ENCODE measurements at places on chromosomes 3 and 15.
A peak's percentile ranks its signal among the peaks of the same experiment; 100 is the strongest.

GRCh38 chr3:70754314-70754713 is 441.9 kb upstream of the MDFIC2 start:
- no peak for DNase-seq

DNA sequence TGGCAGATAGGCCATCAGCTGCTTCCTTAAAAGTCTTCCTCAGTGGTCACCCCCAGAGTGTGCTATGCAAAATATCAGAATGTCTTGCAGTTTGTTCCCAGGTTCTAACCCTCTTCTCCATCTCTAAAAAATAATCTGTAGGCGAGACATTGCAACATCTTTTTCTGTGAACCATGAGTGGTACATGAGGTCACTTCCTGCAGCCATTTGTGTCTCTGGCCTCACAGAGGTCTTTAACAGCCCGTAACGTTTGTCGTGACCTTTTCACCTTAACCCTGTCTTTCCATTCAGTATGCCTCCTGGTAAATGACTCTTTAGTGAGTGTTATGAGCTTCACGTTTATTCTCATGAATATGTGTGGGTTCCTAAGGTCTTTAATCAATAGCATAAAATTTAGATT is 145.4 kb downstream of the KLHL25 start:
- DNase-seq, result no peak

DNA sequence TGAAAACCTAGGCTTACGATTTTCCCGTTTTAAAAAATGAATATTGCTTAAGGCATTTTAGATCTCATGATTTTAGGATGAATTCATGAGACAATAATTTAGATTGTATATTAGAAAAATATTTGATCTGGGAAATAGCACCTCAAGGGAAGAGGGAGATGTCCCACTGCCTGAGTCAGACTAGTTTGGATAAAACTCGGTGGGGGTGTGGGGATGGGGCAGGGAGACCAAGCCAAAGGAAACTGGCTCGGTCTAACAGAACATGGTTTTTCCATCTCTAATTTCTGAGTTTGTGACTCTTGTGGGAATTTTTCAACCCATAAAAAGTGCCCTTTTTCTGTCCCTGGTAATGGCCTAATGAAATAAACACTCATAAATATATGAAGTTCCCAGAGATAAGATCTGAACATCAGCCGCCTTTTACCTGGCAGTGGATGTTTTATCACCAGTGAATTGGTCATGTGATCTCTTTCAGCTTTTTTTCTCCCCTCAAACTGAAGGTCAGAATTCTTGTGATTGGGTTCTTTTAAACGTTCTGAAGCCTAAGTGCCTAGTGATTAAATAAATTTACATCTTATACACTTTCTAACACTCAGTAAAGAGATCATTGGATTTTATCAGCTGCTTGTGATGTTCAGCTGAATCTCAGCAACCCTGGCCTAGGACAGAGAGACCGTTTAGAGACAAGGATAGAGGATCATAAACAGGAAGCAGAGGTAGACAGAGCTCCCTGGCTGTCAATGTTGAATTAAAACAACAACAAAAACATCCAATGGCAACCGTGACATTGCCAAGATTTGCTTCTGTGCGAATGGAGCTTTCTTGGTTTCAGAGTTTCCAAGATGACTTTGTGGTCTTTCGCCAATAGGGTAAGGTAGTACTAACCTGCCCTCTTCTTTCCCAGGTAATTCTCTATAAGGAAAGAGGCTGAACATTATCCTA is 1038.2 kb downstream of the MCTP2 start:
- no peak for DNase-seq

- DNase-seq, result no peak
These were observed 394.2 kb upstream of the EPHA3 start for GRCh38 chr3:88713233-88713691.

DNA sequence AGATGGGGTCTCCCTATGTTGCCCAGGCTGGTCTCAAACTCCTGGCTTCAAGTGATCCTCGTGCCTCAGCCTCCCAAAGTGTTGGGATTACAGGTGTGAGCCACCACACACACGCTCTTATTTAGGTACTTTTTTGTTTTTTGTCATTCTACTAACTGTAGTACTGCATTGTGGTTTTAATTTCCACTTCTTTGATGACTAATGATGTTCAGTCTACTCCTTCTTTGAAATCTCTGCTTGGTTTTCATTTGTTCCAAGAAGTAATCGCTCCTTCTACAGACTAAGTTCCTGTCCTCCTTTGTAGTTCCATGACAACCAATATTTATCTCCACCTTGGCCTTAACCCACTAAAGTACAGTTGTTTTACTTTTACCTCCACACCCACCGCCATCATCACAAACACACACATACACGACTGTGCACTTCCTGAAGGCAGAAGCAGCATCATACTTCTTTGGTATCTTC is 529 bp upstream of the DLEC1 start:
- no peak for DNase-seq

- DNase-seq, result no peak
These were observed 621.7 kb upstream of the AGTR1 start for GRCh38 chr3:148075771-148076716.

DNA sequence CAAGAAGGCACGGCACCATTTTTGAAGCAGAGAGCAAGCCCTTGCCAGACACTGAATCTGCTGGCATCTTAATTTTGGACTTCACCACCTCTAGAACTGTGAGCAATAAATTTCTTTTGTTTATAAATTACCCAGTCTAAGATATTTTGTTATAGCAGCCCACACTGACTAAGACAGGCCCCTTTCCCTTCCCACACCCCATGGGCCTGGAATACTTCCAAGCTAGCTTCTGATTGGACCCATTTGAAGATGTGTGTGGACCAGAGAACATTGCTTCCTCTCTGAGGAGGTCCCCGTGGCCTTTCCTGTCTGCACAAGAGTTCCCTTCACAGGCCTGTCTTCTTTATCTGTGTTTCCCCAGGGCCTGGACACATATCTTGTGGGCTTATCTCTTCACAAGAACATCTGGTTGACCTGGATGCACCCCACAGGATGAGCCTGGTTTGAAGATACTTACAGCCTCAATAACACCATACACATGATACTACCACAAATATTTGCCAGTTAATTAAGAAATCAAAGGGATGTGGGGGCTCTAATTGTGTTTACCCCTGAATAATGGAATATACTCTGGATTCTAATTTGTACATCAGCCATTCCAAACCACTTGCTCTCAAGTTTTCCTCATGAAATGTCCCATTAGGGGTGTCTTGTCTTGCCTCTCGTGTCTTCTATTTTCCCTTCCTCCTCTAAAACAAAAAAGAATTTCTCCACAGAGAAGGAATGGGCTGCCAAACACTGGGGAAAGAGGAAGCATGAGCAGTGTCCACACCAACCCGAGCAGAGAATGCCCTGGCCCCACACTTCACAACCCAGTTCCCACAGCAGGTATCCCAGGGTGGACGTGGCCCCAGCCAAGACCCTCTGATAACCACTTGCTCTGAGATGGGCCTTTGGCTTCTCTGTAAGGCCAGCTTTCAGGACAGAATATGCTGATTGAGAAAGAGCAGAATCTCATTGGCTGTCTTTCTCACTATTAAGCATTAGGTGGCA is 42.5 kb downstream of the GLB1 start:
- no peak for DNase-seq

- no peak for DNase-seq
These were observed 1264.3 kb upstream of the ALCAM start for GRCh38 chr3:104102386-104102785.

DNA sequence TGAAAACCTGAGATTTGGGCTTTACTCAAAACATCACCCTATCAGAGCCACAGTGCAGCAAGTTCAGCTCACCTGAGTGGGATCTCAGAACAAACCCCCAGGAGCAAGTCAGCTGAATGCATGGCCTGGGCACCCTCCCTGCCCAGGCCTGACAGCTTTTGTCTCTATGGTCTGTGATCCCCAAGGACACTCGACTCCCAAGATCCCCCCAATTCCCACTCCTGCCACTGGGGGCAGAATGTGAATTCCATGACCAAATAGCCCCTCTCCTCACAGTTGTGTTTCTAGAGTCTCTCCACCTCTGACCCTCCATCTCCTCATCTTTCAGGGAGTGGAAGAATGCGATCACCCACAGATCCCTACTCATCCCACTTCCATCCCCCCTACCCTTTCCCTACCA is 58.9 kb downstream of the ZNF445 start:
- no peak for DNase-seq

GRCh38 chr3:119945291-119945690 is 149.0 kb downstream of the GSK3B start:
- DNase-seq, result no peak

DNA sequence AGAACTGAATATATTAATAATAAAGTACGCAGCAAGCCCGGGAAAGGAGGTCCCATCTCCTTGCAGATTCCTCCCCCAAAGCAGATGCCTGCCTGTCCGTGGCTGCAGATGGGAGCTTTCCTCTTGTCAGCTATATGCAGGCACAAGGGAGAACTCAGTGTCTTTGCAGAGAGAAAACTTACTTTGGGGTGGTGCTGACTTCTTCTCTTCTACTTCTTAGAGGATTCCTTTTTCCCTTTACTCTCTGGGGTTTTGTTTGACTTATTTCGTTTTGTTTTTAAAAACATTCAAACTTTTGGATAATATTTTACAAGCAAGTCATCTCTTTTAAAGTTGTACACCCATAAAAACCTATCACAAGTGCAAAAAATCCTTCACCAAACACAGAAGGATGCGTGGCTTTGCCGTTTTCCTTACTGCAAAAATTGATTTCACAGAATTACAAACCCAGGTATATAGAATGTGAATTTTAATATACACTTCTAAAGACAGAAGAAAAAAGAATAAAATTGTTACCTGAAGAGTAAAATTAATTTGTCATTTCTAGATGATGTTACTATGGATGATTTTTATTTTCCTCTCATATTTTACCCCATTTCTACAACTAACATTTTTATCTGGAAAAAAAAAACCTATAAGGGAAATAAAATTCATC is 65.3 kb upstream of the IGF1R start:
- DNase-seq, result no peak

DNA sequence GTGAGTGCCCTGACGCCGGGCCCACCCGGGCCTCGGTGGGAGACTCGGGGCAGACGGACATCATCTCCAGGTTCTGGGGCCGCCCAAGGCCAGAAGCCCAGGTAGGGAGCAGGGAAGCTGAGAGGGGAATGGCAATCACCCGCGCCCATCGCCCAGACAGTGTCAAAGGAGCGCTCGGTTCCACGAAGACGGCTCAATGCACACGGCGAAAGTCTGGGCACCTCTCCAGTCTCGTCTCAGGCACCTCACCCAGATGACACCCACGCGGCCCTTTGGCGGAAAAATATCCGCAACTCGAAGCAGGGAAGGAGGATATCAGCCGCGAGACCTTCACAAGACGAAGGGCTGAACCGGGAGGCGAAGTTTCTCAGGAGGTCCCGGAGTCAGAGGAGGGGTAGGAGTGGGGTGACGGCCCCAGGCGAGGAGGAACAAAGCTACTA is 916 bp downstream of the IL17RD start:
- DNase-seq, result no peak

GRCh38 chr15:98980899-98981228 is 26.7 kb downstream of the PGPEP1L start:
- DNase-seq, result no peak

- DNase-seq, result no peak
These were observed 211.6 kb downstream of the RAP2B start for GRCh38 chr3:153373606-153374005.

DNA sequence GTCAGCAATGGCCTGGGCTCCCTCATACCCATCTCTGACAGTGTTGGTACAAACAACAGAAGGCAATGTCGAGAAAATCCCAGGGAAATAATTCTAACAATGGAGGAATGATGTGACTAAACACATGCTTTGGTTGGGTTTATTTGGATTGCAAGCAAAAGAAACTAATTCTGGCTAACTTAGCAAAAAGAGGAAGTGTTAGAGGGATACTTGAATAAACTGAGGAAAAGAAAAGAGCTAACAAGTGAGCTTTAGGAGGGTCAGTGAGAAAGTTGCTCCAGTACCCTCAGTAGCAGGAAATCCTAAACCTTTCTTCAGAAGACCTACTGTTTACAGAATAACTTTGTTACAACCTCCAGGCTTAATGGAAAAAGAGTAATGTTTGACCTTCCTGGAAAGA is 264.6 kb upstream of the WNT5A start:
- DNase-seq, result no peak

GRCh38 chr3:53792866-53793265 is 53.4 kb downstream of the CHDH start:
- peak; percentile 61 for DNase-seq

- DNase-seq, result no peak
These were observed 258.7 kb upstream of the TGFBR2 start for GRCh38 chr3:30347679-30348216.

DNA sequence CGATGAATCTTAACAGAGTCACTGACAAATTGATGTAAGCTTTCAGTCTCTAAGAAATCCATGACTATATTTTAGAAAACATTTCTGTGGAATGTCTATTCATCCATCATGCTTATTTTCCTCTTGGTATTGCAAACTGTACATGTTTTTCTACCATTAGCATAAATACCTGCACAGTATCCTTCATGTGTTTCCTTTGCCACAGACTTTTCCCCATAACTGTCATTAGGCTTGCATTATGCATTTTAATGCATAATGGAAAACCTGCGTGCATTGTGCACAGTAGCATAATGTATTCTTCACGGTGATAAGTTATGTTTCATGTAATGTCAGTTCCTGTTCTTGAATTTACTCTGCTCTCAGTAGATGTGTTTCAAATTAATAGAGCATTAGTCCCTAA is 403.1 kb upstream of the EPHA3 start:
- no peak for DNase-seq

DNA sequence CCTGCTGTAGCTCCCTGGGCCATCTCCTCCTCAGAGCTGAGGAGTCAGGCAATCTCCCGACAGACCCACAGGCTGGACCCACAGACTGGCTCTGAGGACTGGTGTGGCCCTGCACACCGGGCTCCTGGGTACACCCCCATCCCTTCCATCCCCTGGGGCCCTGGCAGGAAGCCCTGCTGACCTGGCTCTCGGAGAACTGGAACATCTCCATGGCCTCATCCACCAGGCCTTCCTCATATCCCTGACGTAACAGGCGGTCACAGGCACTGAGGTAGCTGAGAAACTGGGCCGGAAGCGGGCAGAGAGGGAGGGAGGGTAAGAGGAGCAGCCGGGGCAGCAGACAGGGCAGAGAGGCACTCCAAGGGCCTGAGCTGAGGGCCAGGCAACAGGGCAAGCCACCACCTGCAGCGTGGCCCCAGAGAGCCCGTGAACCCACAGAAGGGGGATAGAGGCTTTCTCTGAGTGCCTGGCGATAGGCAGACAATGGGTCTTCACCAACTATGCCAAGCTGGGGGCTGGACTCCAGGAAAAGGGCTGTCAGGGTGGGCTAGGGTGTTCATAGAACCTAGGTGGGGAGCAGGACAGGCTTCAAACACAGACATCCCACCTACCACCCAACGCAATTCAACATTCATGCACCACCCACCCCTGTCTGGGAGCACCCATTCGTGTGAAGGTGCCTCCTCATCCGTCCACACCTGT is 17.9 kb downstream of the KBTBD13 start:
- DNase-seq, result no peak

- no peak for DNase-seq
These were observed 241.6 kb upstream of the CNTN6 start for GRCh38 chr3:851098-851790.

GRCh38 chr3:46276497-46277099 is 34.3 kb downstream of the CCR3 start:
- no peak for DNase-seq

- DNase-seq, result no peak
These were observed 4.9 kb upstream of the PPP1R2 start for GRCh38 chr3:195548006-195548405.

GRCh38 chr15:80252121-80252518 is at the start of gene CTXND1:
Gene CTXND1 (minus strand): TSS chr15:80252213. CDS start chr15:80201949, 50,264 bp downstream.
- DNase-seq, result peak; percentile 1
